ENCODE measurements at places on chromosomes 6 and 20.

- no peak for DNase-seq
These were observed 70.2 kb downstream of the SNX9 start for GRCh38 chr6:157893238-157893637.

GRCh38 chr6:13987400-13987865 lies 62.7 kb downstream of the RNF182 start:
- DNase-seq: no peak

- no peak for DNase-seq
These were observed 11.5 kb downstream of the PEDS1 start for GRCh38 chr20:50141811-50142561.

DNA sequence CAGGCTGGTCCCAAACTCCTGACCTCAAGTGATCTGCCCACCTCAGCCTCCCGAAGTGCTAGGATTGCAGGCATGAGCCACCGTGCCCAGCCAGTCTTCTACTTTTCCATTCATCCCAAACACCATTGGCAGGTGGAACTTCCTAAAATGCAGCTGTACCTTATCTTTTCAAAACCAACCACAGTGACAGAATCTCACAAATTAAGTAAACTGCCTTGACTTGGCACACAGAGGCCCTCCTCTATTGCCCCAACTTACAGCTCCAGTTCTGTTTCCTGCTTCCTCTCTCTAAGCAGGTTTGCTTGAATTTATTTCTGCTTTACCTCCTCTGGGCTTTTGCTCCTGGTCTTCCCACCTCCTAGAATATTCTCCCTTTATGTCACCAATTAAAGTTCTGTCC lies 7.6 kb downstream of the MYB start:
- no peak for DNase-seq

- DNase-seq: no peak
These were observed 1.5 kb downstream of the BAK1 start for GRCh38 chr6:33578588-33579011.

DNA sequence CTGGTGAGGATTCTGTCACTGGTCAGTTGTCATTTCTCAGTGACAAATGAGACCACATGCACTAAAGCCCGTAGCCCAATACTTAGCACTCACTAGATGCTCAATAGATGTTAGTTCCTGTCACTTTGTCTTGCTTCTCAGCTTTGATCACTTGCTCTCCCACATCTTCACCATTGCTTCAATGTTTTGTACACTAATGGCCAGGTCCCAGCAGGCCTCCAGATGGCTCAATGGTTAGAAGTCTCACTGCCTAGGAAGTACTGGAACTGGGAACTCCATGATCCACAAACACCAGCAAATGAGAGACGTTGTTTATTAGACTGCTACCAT lies 502.8 kb upstream of the JARID2 start:
- no peak for DNase-seq

GRCh38 chr6:157258878-157259277 lies 64.4 kb downstream of the TMEM242 start:
- DNase-seq: no peak

GRCh38 chr6:54094786-54095185 lies 16.5 kb upstream of the MLIP start:
- DNase-seq: no peak

GRCh38 chr6:87139236-87139635 lies 16.1 kb upstream of the ZNF292 start:
- DNase-seq: peak; percentile 51

DNA sequence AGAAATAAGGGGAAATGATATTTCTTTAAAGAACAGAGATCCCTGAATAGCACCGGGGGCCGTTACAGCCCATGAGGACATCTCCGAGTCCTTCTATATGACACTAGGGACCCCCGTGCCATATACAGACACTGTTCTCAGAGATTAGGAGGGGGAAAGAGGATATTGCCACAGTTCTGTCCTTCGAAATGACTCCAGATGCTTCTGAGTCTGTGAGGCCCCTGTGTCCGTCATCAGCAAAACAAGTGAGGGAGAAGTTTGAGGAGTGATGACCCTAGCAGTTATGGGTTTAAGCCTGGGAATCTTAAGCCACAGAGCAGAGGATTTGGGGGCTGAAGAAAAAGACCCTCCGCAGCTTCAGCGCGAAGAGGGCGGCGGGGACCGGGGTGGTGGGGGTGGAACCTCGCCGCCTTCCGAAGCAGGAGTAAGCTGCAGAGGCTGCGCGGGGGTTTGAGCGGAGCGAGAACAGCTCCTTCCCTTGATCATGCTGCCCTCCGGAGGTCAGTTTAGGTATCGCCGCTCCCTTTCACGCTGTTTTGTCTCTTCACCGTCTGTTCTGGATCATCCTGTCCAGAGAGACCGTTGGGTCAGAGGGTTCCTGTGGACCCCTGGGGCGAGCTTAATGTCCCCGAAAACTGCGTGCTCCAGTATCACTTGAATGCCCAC lies 23.6 kb downstream of the VPS52 start:
- peak; percentile 84 for DNase-seq

DNA sequence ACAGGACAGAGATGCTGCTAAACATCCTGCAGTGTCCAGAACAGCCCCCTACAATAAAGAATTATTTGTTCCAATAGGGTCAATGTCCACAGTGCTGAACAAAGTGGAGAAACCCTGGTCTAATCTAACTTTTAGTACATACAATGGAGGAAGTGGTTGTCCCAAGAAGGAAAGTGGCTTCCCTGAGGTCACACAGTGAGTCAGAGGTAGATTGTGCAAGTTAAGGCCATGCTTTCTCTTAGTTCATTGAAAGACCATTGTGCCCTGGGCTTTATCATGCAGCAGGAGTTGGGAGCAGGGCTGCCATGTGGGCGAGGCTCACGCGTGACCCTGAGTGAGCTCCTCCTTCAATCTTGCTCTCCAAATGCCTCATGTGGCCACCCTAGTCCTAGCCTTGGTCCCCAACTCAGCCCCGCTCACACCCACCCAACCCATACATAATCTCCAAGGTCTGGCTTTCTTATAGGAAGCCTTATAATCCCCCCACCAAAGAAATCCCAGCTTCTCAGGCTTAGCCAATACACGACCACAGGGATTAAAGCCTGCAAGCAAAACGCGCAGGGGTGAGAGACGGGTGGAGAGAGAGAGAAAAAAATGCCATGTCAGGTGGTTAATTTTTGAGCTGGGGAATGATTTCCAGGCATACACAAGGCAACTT lies 19.9 kb downstream of the SLC13A3 start:
- no peak for DNase-seq

GRCh38 chr6:87633851-87634250 lies 43.9 kb downstream of the ORC3 start:
- DNase-seq: no peak

- DNase-seq: peak; percentile 93
These were observed 9.6 kb upstream of the PKIG start for GRCh38 chr20:44572551-44573500.

DNA sequence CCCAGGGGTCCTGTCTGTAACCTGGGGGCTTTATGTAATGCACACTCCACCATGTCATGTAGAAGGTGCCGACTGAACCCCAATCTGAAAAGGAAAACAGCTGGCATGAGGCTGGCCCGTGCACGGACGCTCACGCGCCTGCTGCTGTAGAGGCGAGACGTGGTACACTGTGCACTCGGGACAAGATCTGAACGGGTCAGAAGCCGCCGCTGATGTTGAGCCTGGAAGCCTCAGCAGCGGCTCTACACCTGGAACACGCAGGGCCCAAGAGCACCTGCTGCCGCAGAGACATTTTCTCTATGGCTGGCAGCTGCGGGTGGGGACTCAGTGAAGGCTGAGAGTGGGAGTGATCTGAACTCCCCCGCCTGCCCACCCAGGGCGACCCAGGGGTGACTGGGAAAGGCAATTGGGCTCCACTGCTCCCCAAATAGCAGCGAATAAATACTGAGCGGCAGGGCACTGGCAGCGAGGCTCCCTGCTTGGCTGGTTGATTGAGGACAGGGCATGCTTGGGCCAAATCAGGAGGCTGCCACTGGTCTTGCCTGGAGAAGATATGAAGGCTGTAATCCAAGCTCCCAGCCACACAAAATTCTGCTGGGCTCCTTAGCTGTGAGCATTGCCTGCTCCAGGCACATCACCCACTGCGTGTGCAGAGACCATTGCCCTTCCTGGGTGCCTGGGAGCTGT lies 2.5 kb upstream of the OGFR start:
- DNase-seq: no peak

DNA sequence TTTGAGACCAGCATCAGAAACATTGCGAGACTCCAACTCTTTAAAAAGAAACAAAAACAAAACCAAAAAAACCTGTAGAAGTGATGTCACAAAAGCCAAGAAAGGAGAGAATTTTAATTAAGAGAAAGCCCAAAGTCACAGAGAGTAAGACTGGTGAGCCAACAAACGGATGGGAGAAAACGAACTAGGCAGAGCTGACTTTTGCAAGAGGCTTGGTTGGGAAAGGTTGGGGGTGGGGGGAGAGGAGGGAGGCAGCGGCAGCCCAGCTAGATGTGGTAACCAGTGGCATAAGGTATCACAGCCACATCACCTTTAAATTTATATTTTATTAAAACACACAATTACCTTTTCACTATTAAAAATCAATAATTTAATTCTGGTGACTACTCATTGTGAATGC lies 23.5 kb downstream of the NOL7 start:
- no peak for DNase-seq

GRCh38 chr20:3430376-3431069 lies 23.1 kb upstream of the DNAAF9 start:
- no peak for DNase-seq
